ENCODE measurements at places on chromosomes 16 and 17.

DNA sequence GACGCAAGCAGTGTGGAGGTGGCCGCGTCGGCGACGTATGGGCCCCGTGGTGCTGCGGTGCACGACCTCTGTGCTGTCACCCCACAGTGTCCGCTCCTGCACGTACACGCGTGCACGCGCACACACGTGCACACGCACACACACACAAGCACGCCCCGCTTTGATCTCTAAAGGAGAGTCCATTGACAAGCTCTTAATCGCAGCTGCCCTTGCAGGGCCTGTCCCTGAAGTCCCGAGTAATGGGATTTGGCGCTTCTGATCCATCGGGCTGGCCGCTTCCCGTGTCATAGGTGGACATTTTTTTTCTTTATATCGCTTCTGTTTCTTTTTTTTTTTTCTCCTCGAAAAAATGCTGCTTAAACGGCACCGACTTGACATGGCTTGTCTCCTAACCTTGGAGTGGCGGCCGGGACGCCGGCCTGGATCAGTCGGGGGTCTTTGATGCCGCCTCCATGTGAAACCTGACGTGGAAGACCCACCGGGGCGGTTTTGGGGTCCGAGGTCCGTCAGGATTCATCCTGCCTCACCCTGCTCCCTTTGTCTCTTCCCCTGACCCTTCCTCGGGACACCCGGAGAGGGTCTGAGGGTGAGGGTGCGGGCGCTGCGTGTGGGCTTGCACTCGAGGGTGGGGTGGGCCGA lies 8.3 kb upstream of the AXIN1 start:
- DNase-seq = no peak

DNA sequence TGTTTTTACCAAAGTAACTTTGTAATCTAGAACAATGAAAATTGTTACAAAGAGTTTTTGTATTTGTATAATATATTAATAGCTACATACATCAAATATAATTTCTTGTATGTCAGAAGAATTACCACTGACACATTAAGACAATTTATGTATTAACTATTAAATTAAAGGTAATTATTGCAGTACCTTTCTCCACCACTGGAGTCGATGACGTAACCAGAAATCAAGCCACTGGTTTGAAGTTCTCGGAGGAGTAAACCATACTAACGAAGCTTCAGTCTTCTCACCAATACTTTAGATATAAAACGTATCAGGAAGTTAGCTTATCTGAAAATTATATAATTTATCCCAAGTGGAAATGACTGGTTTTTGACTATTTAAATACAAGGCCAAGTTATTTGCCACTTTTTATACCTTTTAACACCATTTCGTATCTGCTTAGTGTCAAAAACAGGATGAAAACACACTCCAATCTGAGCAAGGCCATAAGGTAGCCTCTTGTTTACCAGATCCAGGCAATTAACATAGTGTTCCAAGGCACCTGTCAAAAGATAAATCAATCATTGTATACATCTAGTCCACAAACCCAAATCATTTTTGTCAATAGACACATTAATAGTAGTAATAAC lies 4.3 kb downstream of the POLG2 start:
- DNase-seq = no peak

DNA sequence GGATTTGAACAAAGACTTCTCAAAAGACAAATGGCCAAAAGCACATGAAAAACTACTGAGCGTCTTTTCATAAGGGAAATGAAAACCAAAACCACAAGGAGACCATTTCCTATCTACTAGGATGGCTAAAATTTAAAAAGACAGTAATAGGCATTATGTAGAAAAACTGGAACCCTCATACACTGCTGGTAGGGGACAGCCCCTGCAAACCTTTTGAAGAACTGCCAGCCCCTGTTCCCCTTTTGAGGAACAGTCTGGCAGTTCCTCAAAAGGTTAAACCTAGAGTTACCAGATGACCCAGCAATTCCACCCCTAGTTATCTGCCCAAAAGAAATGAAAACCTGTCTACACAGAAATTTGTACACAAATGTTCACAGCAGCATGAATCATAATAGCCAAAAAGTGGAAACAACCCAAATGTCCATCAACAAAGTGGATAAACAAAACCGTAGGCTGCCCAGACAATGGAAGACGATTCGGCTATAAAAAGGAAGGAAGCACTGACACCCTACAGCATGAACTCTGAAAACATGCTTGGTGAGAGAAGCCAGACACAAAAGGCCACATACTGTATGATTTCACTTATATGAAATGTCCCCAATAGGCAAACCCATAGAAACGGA lies 22.9 kb downstream of the CDIP1 start:
- peak; percentile 25 for DNase-seq

DNA sequence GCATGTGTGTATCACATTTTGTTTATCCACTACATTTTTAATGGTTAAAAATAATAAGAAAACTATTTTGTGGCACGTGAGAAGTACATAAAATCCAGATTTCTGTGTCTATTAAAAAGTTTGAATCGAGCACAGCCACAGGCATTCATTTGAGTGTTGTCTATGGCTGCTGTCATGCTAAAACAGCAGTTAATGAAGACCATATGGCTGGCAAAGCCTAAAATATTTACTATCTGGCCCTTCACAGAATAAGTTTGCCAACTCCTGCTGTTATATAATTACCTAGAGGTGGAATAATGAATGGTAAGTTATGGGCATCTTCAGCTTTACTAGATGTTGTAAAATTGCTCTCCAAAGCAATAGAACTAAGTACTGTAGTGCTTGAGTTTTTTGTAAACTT lies 30.5 kb downstream of the TMEM98 start:
- no peak for DNase-seq

DNA sequence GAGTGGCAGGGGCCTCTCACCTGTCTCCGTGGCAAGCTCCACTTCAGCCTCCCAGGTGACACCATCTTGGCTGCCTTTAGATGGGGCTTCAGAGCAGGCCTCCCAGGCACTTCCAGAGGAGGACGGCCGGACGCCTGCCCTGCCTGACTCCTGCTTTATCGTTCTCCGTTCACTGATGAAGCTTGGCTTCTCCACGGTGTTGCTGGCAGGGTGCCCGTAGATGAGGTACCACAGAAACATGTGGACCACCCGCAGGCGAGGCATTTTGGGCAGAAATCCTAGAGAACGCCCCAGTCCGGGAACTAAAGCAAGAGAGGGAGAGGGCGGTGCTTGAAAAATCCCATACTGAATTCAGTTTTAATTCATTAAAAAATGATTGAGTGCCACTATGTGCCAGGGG lies 54.5 kb downstream of the GTF3C1 start:
- peak; percentile 60 for DNase-seq

DNA sequence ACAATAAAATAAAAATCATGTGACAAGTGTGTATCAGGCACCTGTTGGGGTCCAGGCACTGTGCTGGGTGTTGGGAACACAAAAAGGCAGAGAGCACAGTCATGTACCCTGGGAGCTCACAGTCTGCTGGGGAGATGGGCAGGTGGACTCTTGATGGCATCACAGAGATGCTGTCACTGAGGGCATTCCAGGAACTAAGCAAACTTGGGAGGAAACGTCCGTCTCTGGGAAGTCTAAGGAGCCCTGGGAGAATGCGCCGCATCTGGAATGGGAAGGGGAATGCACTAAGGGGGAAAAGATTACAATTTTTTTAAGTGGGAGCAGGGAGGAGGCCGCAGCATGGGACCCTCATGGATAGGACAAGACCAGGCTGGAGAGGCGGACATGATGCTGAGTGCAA lies 80.9 kb upstream of the ZNF423 start:
- DNase-seq = no peak

DNA sequence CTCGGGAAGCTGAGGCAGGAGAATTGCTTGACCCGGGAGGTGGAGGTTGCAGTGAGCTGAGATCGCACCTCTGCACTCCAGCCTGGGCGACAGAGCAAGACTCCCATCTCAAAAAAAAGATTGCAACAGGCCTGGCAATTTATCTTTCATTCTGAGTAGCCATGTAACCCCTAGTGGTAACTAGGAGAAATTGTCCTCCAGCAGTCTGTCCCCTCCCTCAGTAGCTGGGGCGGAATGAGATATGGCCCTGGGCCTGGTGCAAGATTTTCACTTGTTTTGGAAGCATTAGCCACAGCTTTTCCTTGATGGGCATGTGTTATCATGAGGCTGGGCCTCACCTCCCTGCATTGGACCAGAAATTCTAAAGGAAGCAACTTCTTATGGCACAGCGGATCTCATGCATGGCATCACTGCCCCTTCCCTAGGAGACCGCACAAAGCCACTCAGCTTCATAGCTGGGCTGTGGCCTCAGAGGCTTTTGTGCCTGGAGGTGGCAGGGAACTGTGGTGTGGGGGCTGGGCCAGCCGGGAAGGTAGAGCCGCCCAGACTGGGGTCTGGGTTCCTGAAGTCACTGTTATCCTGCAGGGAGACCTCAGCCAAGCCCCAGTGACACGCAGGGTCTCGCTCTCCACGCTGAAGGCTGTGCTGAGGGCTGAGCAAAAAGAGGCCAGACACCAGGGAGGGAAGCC lies 13.4 kb downstream of the NATD1 start:
- peak; percentile 23 for DNase-seq

DNA sequence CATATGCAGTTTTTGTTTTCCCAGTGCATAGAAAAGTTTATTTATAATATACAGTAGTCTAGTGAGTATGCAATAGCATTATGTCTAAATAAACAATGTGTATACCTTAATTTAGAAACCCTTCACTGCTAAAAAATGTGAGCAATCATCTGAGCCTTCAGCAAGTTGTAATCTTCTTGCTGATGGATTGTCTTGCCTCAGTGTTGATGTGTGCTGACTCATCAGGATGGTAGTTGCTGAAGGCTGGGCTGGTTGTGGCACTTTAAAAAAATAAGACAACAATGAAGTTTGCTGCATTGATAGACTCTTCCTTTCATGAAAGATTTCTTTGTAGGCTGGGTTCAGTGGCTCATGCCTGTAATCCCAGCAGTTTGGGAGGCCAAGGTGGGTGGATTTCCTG lies 13.9 kb upstream of the CAPNS2 start:
- no peak for DNase-seq

DNA sequence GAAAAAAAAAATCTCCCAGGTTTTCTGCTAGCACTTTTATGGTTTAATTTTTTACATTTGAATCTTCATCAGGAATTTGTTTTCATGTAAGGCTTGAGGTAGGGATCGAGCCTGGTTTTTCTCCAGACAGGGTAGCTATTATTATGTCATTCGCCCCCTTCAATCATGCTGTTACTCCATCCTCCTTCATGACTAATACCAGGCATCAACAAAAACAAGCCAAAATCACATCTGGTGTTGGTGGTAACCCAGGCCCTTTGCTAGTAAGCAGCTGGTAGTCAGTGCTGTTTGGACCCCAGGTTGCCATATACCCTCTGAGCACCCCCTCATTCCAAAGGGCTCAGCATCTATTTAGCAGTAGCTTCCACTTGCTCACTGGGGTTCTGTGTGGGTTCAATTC lies 29.5 kb downstream of the DRC3 start:
- no peak for DNase-seq

- no peak for DNase-seq
Observed at GRCh38 chr17:1834380-1835149, 4.8 kb downstream of the RPA1 start.

DNA sequence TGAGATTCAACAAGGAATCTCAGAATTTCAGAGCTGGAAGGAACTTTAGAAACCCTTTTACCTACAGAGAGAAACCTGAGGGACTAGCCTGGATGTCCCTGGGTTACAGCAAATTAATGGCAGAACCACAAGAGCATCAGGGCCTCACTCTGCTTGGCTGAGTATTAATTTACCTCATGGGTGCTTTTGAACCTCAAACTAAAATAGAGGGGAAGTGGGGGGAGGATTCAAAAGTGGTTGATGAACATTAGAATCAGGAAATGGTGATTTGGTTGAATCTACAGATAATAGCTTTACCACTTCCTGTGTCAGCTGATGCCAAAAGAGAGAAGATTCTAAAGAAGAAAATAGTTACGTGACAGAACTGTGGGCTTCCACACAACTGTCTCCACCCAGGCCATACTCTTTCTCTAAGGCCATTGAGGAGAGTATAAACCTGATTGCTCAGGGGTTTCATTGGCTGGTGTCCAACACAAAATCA lies 11.3 kb upstream of the SKAP1 start:
- DNase-seq = no peak

GRCh38 chr16:56758930-56759329 lies 29.0 kb downstream of the NUP93 start:
- DNase-seq = no peak

DNA sequence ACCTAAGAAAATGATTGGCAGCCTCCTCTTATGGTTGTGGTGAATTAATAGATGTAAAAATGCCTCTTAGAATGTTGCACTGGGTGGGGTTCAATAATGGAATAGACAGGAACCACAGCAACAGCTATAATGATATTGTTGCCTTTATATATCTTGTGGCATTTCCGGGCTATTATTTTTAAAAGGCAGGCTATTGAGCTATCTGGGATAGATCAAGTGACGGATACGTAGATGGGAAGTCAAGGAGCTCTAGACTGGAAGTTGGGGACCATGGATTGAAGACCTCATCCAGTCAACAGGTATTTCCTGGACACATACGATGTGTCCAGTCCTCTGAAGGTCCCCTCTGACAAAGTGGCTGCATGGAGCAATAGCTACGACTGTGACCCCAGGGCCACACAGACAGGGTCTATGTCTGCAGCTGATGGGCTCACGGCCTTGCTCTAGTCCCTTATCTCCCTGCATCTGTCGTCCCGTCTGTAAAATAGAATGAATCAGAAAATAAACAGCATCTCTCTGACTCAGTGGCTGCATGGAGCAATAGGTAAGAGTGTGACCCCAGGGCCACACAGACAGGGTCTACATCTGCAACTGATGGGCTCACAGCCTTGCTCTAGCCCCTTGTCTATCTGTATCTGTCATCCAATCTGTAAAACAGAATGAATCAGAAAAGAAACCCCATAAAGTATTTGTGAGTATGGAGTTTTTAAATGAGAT lies 117.7 kb upstream of the FOXF1 start:
- no peak for DNase-seq

DNA sequence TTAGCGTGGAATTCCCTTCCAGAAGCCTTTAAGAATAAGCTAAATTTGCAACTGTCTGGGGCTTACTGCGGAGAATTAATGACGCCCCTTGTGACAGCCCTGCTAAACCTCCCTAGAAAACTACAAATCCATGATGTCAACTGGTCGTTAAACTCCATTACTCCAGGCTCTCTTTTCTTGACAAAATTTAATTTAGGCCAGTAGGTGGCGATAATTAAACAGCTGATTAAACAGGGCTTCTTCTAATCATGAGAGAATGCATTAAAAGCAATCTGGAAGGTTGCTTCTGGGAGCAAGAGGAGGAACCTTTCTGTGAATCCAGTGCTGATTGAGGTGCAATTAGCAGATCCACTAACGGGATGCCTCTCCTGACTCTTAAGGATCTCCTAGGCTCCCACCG lies 8.1 kb upstream of the NLRP1 start:
- DNase-seq = peak; percentile 77

DNA sequence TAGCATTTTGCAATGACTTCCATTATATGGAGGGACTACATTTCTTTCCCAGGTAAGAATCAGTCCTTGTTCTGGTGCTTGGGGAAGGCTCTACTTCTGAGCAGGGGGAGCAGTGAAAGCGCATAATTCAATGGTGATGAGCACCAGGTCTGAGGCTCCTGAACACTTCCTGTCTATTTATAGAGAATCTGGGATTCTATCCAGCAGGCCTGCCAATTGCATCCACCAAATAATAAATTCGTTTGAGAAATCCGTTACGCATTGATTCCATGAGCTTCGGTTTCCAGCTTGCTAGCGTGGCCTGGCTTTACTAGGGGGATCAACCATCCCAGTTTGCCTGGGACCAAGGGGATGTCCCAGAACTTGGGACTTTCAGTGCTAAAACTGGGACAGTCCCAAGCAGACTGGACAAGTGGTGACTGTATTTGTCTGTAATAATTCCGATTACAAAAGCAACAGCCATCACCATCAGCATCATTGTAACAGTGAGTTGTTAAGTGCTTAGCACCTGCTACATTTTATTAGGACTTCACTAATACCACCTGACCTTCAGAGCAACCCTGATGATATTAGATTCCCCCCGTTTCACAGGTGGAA lies 349.9 kb downstream of the MAF start:
- peak; percentile 59 for DNase-seq

- DNase-seq = no peak
Observed at GRCh38 chr16:22001591-22001990, 675 bp upstream of the PDZD9 start.

Measured in G401 (cell line).